Glomerular endothelial cell (primary cell): ENCODE measurements at places on chromosomes 5 and 9.

DNA sequence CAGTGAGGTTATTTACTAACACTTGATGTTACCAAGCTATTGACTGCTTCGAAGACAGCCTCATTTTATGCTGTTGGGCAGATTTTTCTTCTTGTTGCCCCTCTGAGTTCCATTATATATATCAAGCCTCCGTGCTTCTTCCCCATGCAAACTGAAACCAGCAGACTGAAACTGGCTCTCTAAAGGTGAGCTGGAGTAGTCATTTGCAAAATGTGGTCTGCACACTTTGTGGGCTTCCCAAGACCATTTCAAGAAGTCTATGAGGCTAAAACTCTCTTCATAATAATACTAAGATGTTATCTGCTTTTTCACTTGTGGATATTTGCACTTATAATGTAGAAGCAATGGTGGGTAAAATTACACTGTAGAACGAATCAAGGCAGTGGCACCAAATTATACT, 13.9 kb downstream of the SLC36A1 start:
- no peak for DNase-seq

GRCh38 chr5:169637549-169638121, 560 bp downstream of the DOCK2 start:
- no peak for DNase-seq

GRCh38 chr9:125241863-125242739, 958 bp upstream of the HSPA5 start:
- DNase-seq, result no peak

DNA sequence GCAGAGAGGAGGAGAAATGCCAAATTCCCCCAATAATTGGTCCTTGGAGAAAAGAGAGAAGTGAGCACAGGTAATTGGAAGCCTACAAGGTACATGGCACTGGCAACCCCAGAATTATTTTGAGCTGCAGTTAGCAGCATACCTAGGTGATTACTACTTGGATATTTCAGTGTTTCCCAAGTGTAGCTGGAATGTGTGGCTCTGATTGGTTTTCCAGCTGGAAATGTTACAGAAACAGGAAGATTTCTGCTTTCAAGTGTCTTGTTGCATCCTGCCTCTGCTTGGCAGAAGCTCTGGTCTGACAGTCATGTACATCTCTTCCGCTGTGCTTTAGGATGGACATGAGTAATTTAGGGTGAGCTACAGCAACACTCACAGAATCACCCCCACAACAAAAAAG, 262.1 kb downstream of the ENC1 start:
- no peak for DNase-seq

DNA sequence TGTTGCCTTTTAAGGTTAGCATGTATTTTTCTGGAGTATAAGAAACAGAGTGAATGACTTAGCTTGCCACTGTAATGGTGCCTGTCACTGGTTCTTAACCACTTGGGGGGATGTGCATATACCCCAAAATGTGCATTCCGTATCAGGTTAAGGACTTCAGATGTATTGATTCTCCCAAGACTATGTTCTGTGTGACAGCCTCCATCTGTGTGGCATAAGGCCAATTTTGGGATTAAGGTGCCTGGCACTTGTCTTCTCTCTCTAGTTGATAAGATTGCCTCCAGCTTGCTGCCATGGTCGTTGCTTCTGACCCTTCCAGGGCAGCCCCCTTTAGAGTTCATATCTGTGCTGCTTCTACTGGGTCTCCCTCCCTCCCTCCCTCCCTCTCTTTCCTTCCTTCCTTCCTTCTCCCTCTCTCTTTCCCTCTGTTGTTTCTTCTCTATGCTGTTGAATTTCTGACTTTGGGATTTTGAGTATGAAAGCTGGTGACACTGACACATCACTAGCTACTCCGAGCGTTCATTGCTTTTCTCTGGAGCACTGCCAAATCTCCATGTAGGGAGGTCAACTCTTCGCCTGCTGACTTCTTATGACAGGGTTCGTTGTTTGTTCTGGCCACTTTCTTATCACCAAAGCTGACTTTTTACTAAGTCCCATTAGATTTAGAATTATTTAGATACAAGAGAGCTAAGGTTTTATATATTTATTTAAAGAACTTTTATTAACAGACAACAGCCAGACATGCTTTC, 31.0 kb downstream of the TNFAIP8 start:
- no peak for DNase-seq

- no peak for DNase-seq
Observed at GRCh38 chr5:126129431-126129830, 293.8 kb upstream of the GRAMD2B start.

GRCh38 chr5:158958021-158958994, 141.4 kb downstream of the EBF1 start:
- DNase-seq, result no peak

DNA sequence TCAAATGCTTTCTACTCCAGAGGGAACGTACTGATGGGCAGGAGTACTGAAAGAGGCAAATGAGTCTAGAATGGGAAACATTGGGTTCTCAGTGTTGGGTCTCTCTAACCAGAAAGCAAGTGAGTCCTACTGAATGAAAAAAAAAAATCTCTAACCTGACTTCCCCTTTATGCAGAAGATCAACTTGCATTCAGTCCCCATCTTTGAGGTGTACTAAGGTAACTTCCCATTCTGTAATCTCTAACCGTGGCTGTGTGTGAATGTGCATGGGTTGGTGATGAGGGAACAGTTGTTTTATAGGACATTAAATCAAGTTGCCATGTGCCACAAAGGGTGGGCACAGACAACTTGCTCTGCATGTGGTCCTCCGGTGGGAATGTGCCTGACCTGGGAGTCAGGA, 264.6 kb upstream of the CLINT1 start:
- DNase-seq, result no peak

DNA sequence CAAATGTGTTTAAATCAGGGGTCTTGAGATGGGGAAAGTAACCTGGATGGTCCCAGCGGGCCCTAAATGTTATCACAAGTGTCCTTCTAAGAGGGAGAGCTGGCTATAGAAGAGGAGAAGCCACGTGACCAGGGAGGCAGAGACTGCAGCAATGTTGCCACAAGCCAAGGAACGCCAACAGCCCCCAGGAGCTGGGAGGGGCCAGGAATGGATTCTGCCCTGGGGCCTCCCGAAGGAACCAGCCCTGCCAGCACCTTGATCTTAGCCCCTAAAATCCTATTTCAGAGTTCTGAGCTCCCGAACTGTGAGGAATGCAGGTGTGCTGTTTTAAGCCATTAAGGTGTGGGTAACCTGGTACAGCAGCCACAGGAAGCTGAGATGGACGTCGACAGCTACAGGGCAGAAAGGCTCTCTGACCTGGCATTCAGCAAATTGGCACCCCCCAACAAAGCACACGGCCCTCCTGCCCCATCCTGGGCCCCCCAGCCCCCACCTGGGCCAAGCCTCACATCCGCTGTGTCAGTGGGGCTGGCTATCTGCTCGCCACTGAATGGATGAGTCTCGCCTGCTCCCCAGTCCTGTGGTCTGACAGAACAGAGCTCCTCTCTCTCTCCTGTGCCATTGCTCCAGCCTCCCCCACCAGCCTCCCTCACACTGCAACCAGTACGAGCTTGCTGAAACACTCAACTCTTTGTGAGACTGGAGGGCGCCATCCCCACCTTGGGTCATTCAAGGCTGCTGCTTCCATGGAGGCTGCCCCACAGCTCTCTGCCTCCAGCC, 78.8 kb downstream of the ADAMTS2 start:
- no peak for DNase-seq

DNA sequence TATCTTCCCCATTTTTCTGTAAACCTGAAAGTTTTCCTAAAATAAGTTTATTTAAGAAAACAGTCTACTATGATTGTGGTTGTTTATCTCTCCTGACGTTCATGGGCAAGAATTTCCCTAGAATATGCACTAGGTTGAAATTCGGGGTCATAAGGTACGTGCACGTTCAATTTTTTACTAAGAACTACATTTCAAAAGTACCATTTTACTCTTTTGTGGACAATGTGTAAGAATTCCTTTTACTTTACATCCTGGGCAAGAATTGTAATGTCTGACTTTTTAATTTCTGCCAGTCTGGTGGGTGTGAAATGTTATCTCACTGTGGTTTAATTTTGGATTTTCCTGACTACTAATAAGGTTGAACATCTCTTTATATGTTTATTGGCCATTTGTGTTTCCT, 12.4 kb downstream of the IL5 start:
- DNase-seq, result no peak

DNA sequence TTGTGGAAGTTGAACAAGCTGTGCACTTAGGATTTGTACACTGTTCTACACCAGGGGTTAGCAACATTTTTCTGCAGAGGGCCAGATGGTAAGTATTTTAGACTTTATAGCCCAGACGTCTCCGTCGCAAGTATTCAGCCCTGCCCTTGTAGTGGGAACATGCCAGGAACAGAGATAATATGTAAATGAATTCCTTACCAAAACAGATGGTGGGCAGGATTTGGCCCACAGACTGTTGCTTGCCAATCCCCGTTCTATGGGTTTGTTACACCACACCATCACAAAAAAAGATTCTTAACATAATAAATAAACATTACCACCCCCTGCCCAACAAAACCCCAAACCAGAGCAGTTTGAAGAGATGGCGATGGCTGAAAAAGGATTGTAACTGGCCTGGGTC, 74.3 kb downstream of the AMBP start:
- no peak for DNase-seq

- no peak for DNase-seq
Observed at GRCh38 chr5:15703901-15704300, 203.9 kb downstream of the FBXL7 start.

GRCh38 chr5:80707645-80708044, 52.9 kb upstream of the DHFR start:
- DNase-seq, result no peak

DNA sequence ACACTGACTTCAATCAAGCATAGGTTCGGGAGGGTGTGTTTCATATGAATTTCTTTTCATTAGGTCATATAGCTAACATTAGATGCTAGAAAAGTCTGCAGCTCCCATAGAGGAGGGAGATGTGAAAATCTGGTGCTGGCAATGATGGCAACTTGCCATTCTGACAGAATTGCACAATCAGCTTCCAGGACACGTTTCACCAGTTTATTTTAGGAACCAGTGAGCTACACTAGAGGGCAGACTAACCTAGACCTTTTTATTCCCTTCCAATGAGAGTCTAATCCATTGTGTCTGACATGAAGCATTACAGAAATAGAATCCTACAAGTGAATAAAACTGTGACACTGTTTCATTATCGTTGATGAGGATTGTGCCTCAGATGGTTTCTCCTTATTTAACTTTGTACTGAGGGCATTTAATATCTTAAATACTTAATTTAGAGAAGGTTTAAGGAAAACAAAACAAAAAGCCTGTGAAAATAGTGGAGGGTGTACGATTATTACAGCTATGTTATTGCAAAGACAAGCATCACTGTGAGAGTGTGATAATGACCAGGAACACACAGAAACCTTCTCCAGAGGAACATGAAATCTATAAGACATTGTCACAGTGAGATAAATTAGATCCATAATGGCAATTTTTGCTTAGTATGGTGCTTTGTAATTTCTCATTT, 363.3 kb upstream of the RPS23 start:
- DNase-seq, result peak; percentile 62
